ENCODE measurements at places on chromosomes 2 and 18. TPM values are rescaled to one million over a fixed set of nuclear protein-coding genes. Genes with fewer than 3 reads are reported as not detected.

Gene ALK
- polyA plus RNA-seq = 0.41 TPM

Gene GPR45
- 0.34 TPM for polyA plus RNA-seq

Gene REG3G
- not detected for polyA plus RNA-seq

Gene DNAH7
- polyA plus RNA-seq = 0.75 TPM

Gene IL18R1
- 0.31 TPM for polyA plus RNA-seq
